GM23338 (cell line): ENCODE measurements at places on chromosomes 2 and 18. TPM values are rescaled to one million over a fixed set of nuclear protein-coding genes. Genes with fewer than 3 reads are reported as not detected.

DNA sequence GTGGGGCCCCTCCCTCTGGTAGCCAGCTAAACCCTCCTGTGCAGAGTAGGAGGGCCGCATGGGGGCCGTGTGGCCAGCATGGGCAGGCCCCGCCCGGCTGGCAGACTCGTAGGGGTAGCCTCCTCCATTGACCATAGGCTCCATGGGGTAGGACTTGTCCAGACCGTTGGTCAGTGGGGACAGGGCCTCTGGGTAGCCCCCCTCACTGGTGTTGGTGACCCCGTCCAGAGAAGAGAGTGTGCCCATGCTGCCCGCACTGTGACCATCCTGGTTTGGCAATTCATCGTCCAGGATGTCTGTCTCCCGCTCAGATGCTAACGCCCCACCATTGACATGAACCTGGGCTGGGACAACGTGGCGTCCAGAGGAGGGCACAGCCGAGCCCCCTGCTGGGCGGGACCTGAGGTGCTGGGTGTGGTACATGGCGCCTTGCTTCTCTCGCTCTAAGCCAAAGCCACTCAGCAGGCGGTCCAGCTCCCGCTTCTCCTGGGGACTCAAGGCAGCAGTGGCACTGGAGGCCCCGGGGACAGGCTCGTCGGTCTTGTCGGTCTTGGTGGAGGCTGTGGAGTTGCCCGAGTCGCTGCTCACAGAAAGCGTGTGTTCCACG, 154.3 kb downstream of the TNS1 start:
- no peaks in the 10 kb centered on the region for H3K36me3 ChIP-seq
- H3K27ac ChIP-seq: no peak overlapping the region
- H3K4me1 ChIP-seq: no peaks in the 10 kb centered on the region
- DNase-seq: no peak
- no peak overlapping the region for H3K4me3 ChIP-seq
- no peaks in the 10 kb centered on the region for H3K27me3 ChIP-seq

DNA sequence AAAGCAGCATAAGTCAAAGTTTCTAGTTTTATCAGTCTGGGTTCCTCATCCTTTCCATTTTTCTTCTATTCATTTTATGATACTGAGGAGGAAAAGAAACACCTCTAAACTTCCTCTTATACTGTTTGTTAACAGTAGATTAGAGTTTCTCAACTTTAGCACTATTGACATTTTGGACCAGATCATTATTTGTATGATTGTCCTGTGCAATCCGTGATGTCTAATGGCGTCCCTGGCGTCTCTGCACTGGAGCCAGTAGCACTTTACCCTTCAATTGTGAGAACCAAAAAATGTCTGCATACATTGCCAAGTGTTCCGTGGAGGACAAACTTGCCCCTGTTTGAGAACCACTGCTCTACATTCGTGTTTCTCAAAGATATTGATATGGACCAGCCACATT, 25.2 kb downstream of the PTPN4 start:
- H3K27me3 ChIP-seq: no peaks in the 10 kb centered on the region
- H3K36me3 ChIP-seq: peaks cover 4% of the 10 kb centered on the region; the same call in 1 of the 2 replicates
- peaks cover 4% of the 10 kb centered on the region for H3K4me1 ChIP-seq
- no peak overlapping the region for H3K27ac ChIP-seq

- H3K4me1 ChIP-seq: no peaks in the 10 kb centered on the region
- H3K27ac ChIP-seq: no peak overlapping the region
- no peaks in the 10 kb centered on the region for H3K36me3 ChIP-seq
- no peak for DNase-seq
- H3K27me3 ChIP-seq: no peaks in the 10 kb centered on the region
- no peak overlapping the region for H3K4me3 ChIP-seq
These were observed 17.2 kb upstream of the RPRM start for GRCh38 chr2:153495725-153496124.

Gene MC2R
- total RNA-seq: not detected in 2 replicates

GRCh38 chr2:103294420-103294819, 532.6 kb downstream of the TMEM182 start:
- H3K36me3 ChIP-seq: no peaks in the 10 kb centered on the region
- no peak for DNase-seq
- H3K27ac ChIP-seq: no peak overlapping the region
- no peak overlapping the region for H3K4me3 ChIP-seq
- no peaks in the 10 kb centered on the region for H3K27me3 ChIP-seq

DNA sequence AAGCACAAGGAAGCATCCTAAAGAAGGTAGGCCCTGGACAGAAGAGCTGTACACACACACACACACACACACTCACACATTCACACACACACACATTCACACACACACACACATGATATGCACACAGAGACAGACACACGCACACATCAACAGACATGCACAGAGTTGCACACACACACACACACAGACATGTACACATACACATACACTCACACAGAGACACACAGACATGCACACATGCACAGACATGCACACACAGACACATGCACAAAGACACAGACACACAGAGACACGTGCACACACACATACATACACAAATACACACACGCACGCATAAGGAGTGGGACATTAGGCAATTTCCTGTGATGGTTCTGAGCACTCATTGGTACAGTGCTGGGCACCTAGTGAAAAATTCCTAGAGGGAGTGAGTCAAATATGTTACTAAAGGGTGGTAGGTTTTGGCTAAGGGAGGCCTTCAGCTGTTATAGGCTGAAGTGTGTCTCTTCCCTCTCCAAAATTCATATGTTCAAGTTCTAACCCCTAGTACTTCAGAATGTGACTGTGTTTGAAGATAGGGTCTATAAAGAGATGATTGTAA, 26.4 kb downstream of the THNSL2 start:
- H3K4me3 ChIP-seq: no peak overlapping the region
- H3K4me1 ChIP-seq: peaks cover 15% of the 10 kb centered on the region
- DNase-seq: no peak
- H3K36me3 ChIP-seq: no peaks in the 10 kb centered on the region
- peaks cover 8% of the 10 kb centered on the region for H3K27me3 ChIP-seq
